Fibroblast of the aortic adventitia (primary cell): ENCODE measurements at places on chromosomes 2 and 18.

GRCh38 chr2:203625701-203626100 is 80.7 kb upstream of the CD28 start:
- DNase-seq, result no peak

GRCh38 chr18:6271585-6271984 is 143.1 kb downstream of the L3MBTL4 start:
- no peak for DNase-seq

DNA sequence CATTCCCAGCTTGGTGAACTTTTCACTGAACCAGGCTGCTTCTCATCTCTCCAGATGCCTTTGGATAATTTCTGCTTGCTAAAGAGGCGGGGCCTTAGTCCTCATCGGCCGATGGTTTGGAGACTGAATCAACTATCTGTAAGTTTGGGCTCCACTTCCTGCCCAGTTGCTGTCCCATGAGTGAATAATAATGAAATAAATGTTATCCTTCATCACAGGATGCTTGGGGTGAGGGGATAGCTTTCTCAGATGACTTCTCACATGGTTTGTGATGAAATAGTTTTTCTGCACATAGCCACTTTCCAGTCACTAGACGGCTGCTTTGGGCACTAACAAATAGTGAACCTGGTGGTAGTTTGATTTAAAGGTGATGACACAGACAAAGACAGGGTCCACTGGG is 376.6 kb upstream of the TRIB2 start:
- DNase-seq, result no peak

- no peak for DNase-seq
Measured at GRCh38 chr2:219174146-219174545, 2.6 kb downstream of the CNPPD1 start.

GRCh38 chr2:218289639-218290315 is 2.5 kb downstream of the TMBIM1 start:
- DNase-seq, result peak; percentile 76

DNA sequence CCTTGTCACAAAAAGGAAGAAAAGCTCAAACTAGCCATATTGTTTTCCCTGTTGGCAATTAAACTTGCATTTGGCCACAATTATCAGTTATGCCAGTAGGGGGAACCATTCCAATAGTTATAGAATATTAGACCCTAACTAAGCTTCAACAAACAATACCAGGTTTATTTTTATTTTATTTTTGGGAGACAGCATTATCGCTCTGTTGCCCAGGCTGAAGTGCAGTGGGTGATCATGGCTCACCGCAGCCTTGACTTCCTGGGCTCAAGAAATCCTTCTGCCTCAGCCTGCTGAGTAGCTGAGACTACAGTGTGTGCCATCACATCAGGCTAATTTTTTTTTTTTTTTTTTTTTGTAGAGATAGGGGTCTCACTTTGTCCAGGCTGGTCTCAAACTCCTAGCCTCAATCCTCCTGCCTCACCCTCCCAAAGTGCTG is 102.1 kb downstream of the ATAD2B start:
- peak; percentile 76 for DNase-seq
